Activated CD4-positive, alpha-beta memory T cell treated with anti-CD3 and anti-CD28 coated beads, Interleukin-2, amount 10 ng/mL, durations not matched to agents 7 days and 5 days (primary cell): ENCODE measurements at places on chromosomes 4 and X. TPM values are rescaled to one million over a fixed set of nuclear protein-coding genes. Genes with fewer than 3 reads are reported as not detected.

RAP2C gene
- 47.1 TPM for total RNA-seq

COX7B2 gene
- total RNA-seq = not detected

NWD2 gene
- total RNA-seq = not detected

FGB gene
- total RNA-seq = not detected

IGFBP7 gene
- total RNA-seq = not detected

BTC gene
- total RNA-seq = not detected

NOX1 gene
- total RNA-seq = not detected

MAGEC3 gene
- not detected for total RNA-seq

HAUS7 gene
- 33.8 TPM for total RNA-seq

PCSK1N gene
- total RNA-seq = 1.4 TPM

SSX2 gene
- total RNA-seq = not detected

ASB12 gene
- 0.38 TPM for total RNA-seq

SLC49A3 gene
- not detected for total RNA-seq

COL4A6 gene
- total RNA-seq = not detected

UGT2A1 gene
- total RNA-seq = not detected

ARSD gene
- 3.9 TPM for total RNA-seq

TLR10 gene
- total RNA-seq = 0.53 TPM

ENAM gene
- not detected for total RNA-seq

CWH43 gene
- total RNA-seq = not detected

TMEM144 gene
- not detected for total RNA-seq

MAGEA11 gene
- total RNA-seq = not detected

PNMA6A gene
- 0.25 TPM for total RNA-seq

HERC5 gene
- 97.0 TPM for total RNA-seq

TMSB15B gene
- 7.3 TPM for total RNA-seq

SMR3B gene
- not detected for total RNA-seq

TMLHE gene
- 10.3 TPM for total RNA-seq

PCDH10 gene
- total RNA-seq = not detected

DDX53 gene
- not detected for total RNA-seq

HTN1 gene
- not detected for total RNA-seq

CXCL13 gene
- total RNA-seq = not detected

MXRA5 gene
- not detected for total RNA-seq

RASSF6 gene
- not detected for total RNA-seq

GAGE12F gene
- total RNA-seq = not detected

GPRASP3 gene
- total RNA-seq = 1.6 TPM

ZRSR2 gene
- 21.9 TPM for total RNA-seq

ARHGAP6 gene
- total RNA-seq = not detected

SPOCK3 gene
- not detected for total RNA-seq

PCDH7 gene
- total RNA-seq = not detected

GUCY1A1 gene
- not detected for total RNA-seq

RTL3 gene
- total RNA-seq = not detected

CXCL1 gene
- not detected for total RNA-seq

ARMCX4 gene
- 2.8 TPM for total RNA-seq

CT45A1 gene
- not detected for total RNA-seq

CBLL2 gene
- total RNA-seq = not detected

XAGE1A gene
- total RNA-seq = not detected

GAGE2A gene
- total RNA-seq = not detected

GPM6B gene
- total RNA-seq = not detected

PF4V1 gene
- not detected for total RNA-seq

HSD17B13 gene
- total RNA-seq = 0.30 TPM
